ENCODE measurements at places on chromosomes 5 and 9.

- DNase-seq, result no peak
Measured at GRCh38 chr9:116303886-116304538, 150.4 kb downstream of the PAPPA start.

GRCh38 chr9:89015336-89015735 lies 24.1 kb downstream of the S1PR3 start:
- no peak for DNase-seq

GRCh38 chr5:102663749-102664530 lies 91.2 kb upstream of the PAM start:
- DNase-seq, result no peak

DNA sequence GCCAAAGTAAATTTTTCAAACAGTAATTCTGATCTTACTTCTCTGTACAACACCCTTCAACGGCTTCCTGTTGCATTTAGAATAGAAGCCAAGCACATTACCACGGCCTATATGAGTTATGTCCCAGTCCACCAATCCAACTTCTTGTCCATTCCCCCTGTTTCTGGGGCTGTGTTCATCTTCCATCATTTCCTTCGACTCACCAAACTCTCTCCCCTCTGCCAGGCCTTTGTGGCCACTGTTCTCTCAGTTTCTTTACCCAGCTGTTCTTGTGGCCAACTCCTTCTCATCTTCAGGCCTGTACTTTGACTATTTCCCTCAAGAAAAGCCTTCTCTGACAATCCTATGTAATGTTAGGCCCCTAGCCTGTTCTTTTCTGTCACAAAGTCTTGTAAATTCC lies 259.4 kb upstream of the EFNA5 start:
- no peak for DNase-seq

GRCh38 chr9:129923589-129923988 lies 88.3 kb downstream of the USP20 start:
- no peak for DNase-seq

DNA sequence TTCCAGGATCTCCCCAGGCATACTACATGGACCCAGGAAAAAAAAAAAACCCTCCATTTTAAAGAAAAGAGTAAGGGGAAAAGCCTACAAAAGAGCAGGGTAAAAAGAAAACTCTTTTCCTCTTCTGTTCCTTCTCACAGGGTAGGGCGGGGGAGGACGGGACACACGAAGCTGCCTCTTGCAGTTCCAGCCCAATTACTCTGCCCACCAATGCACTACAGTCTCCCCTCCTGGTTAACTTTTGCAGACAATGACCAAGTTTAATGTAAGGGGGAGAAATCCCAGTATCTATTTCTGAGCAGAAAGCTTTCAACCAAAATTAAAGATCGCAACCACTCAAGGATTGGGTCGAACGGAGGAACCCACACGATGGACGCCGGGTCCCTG lies 1.3 kb downstream of the BRD3 start:
- no peak for DNase-seq

- no peak for DNase-seq
Measured at GRCh38 chr9:98964201-98964600, 20.5 kb downstream of the COL15A1 start.

DNA sequence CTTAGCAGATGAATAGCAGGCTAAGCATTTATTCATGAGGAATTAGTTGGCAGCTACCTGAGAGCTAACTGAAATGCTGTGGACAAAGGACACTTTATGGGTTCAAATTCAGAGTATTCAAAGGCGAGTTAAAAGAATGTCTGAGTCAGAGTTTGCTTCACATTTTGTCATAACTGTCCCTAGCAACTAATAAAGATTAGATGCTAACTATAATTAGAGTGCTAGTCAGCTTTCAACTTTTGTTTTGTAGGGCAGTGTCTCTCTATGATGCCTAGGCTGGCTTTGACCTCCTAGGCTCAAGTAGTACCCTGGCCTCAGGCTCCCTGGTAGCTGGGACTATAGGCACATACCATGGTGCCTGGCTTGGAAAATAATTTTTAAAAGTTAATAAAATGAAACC lies 4.6 kb downstream of the SMC5 start:
- no peak for DNase-seq

DNA sequence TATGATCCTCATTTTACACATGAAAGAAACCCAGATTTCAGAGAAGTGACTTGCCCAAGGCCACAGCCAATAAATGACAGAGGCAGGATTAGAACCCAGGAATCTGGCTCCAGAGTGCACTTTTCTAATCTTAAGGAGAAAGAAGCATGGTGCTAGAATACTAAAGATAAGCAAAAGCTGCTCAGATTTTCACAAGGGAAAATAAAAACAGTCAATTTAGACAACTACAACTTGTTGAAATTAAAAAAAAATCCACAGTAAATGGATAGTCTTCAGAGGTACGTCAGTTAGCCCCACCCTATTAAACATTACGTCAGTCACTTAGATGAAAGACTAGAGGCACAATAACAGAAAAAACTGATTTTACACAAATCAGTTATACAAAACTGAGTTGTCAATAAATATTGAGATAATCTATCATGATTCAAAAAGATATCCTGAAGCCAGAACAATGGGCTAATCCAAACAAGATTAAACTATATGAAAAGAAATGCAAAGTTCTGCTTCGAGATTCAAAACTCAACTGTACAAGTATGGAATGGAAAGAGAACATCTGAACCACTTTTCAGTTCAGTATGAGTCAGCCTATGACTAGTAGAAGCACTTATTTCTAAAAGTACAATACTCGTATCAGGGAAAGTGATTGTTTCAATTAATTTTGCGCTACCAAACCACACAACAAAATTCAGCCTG lies 9.3 kb downstream of the TMEM245 start:
- no peak for DNase-seq

All from CD4-positive, alpha-beta T cell treated with Interleukin-1 beta for 1 hour (primary cell).